ENCODE measurements at places on chromosomes 7 and 10.

GRCh38 chr7:151539088-151539671, 19.5 kb upstream of the RHEB start:
- peak; percentile 24 for DNase-seq

- no peak for DNase-seq
Observed at GRCh38 chr10:3622845-3623621, 162.0 kb downstream of the KLF6 start.

DNA sequence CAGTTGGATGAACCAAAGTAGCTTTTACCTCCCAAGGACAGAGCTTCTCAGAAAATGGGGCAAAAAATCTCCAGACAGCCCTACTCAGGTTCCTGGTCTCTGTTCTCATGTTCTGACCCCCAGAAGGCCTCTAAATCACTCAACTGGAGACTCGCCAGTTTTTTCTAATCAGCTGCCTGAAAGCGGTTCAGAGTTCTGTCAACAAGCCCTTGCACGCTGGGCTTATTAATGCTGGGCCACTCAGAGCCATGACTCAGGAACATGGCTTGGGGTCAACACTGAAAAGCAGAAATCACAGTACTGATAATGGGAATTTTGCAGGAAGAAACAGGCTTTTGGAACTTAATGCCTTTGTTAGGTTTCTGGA, 15.3 kb downstream of the ECHDC3 start:
- DNase-seq = no peak

DNA sequence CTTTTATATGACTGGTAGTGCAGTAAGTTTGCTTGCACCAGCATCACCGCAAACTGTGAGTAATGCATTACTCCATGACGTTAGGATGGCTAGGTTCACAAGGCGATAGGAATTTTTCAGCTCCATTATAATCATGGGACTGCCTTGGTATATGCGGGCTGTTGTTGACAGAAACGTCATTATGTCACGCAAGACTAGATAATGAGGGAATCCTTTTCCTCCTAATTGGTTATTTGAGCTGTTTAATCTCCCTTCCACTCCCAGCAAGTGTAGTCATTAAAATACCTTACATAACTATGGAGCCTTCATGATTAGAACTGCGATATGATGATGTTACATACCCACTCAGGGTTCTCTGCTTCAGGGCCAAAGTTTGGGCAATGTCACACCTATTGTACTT, 17.3 kb downstream of the KLLN start:
- no peak for DNase-seq

DNA sequence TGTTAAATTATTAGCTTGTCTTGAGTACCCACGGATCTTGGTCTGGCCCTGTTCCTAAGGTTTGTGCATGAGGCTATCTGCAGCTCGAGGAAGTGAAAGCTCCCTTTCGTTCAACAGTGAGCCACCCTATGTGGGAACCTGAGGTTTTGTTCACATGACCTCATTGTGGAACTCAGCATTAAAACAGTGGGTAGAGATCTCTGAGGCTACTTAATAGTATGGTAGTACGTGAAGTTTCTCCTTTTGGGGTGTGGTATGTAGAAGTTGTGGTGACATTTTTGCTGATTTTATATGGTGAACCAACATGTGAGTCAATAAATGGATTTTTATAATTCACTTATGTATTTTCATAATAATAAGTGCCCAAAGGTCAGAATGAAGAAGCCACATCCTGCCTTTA, 252.7 kb upstream of the FERD3L start:
- no peak for DNase-seq

GRCh38 chr10:103498936-103499638, 5.6 kb downstream of the NEURL1 start:
- DNase-seq = no peak

- DNase-seq = no peak
Observed at GRCh38 chr10:117137911-117138642, at the start of gene VAX1. Gene VAX1, minus strand, starts transcription at chr10:117138270. Its CDS starts 214 bp downstream, at chr10:117138056.

Measured in hippocampal formation (tissue), 2 donors.